ENCODE measurements at places on chromosomes 13 and 19. TPM values are rescaled to one million over a fixed set of nuclear protein-coding genes. Genes with fewer than 3 reads are reported as not detected.

Gene PIH1D1
- total RNA-seq: 116 TPM

Gene C19orf73
- 0.83 TPM for total RNA-seq

Gene DPF1
- total RNA-seq: 0.57 TPM

Gene MEDAG
- 18.6 TPM for total RNA-seq

Gene GRIN2D
- 0.18 TPM for total RNA-seq

Gene SIGLEC12
- not detected for total RNA-seq

Gene SGCG
- 12.5 TPM for total RNA-seq

Gene ZNF443
- 1.6 TPM for total RNA-seq

Gene CHAF1A
- 4.3 TPM for total RNA-seq

Gene MAP4K1
- 0.37 TPM for total RNA-seq

Gene FAM216B
- 0.09 TPM for total RNA-seq

Gene KCNK6
- 19.5 TPM for total RNA-seq

Gene KDELR1
- 54.3 TPM for total RNA-seq

Gene ATP1A3
- total RNA-seq: under 0.01 TPM

Gene ATCAY
- 0.18 TPM for total RNA-seq

Gene POGLUT2
- 12.2 TPM for total RNA-seq

Gene TTC9B
- total RNA-seq: not detected

Gene KLK8
- not detected for total RNA-seq

Gene CNFN
- not detected for total RNA-seq

Gene LILRA2
- not detected for total RNA-seq

Gene SOHLH2
- 0.43 TPM for total RNA-seq

Gene ZNF90
- total RNA-seq: 0.57 TPM

Gene MAP2K7
- total RNA-seq: 5.8 TPM

Gene GIPR
- 0.09 TPM for total RNA-seq

Gene SHC2
- 1.3 TPM for total RNA-seq

Gene GPR12
- total RNA-seq: not detected

Gene DOCK9
- total RNA-seq: 12.2 TPM

Gene ZNF776
- total RNA-seq: 14.1 TPM

Gene ALG5
- total RNA-seq: 48.2 TPM

Gene VSIG10L
- total RNA-seq: 0.28 TPM

Gene ANKLE1
- 0.18 TPM for total RNA-seq

Gene SLITRK6
- 0.28 TPM for total RNA-seq

Gene ZNF285
- total RNA-seq: 2.0 TPM

Gene HSPBP1
- 19.1 TPM for total RNA-seq

Gene ZNF580
- total RNA-seq: 5.4 TPM

Gene ZNF709
- 3.3 TPM for total RNA-seq

Gene PSG1
- 0.09 TPM for total RNA-seq

Gene CSNK1A1L
- not detected for total RNA-seq

Gene CD37
- not detected for total RNA-seq

Gene ZNF586
- 12.7 TPM for total RNA-seq

Gene LAIR2
- total RNA-seq: not detected

Gene PRTN3
- total RNA-seq: not detected

Gene GGN
- 0.14 TPM for total RNA-seq

Gene ZNF626
- 14.9 TPM for total RNA-seq

Gene SLC25A41
- not detected for total RNA-seq

Gene GPR4
- not detected for total RNA-seq

Gene DIRAS1
- total RNA-seq: 2.7 TPM

Gene COX7A1
- total RNA-seq: 45.4 TPM

Gene PIBF1
- total RNA-seq: 28.5 TPM

Gene TMEM255B
- 1.4 TPM for total RNA-seq

Gene FGF9
- total RNA-seq: 9.7 TPM

Gene MBD3L2
- total RNA-seq: not detected

Gene TEAD2
- total RNA-seq: 15.9 TPM

Gene IL11
- total RNA-seq: 5.4 TPM

Gene IGFL2
- total RNA-seq: not detected

Gene KIR3DL2
- total RNA-seq: not detected
